Fibroblast of upper back skin (primary cell): ENCODE measurements at places on chromosomes 7 and 10.

DNA sequence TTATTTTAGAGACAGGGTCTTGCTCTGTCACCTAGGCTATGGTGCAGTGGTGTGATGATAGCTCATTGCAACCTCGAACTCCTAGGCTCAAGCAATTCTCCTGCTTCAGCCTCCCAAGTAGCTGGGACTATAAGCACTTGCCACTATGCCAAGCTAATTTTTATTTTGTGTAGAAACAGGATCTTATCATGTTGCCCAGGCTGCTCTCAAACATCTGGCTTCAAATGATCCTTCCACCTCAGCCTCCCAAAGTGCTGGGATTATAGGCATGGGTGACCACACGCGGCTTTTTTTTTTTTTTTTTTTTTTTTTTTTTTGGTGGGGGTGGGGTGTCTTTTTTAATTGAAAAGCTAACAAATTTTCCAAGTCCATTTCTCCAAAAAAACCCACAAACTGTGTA lies 18.4 kb downstream of the HPS6 start:
- DNase-seq: no peak

- DNase-seq: no peak
These were observed 484.4 kb downstream of the SORCS1 start for GRCh38 chr10:106680061-106680460.

- peak; percentile 22 for DNase-seq
These were observed 136.4 kb upstream of the ODAD2 start for GRCh38 chr10:28135258-28135657.

DNA sequence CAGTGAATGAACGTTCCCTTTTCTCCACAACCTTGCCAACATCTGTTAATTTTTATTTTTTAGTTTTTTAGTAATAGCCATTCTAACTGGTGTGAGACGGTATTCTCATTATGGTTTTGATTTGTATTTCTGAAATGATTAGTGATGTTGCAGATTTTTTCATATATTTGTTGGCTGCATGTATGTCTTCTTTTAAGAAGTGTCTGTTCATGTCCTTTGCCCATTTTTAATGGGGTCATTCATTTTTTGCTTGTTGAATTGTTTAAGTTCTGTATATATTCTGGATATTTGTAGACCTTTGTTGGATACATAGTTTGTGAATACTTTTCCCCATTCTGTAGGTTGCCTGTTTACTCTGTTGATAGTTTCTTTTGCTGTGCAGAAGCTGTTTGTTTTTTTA lies 73.9 kb upstream of the MSRB2 start:
- DNase-seq: no peak

- DNase-seq: peak; percentile 91
These were observed 67.7 kb downstream of the TACR2 start for GRCh38 chr10:69348816-69349541.

- peak; percentile 56 for DNase-seq
These were observed 225.9 kb downstream of the WDR11 start for GRCh38 chr10:121076776-121077715.

DNA sequence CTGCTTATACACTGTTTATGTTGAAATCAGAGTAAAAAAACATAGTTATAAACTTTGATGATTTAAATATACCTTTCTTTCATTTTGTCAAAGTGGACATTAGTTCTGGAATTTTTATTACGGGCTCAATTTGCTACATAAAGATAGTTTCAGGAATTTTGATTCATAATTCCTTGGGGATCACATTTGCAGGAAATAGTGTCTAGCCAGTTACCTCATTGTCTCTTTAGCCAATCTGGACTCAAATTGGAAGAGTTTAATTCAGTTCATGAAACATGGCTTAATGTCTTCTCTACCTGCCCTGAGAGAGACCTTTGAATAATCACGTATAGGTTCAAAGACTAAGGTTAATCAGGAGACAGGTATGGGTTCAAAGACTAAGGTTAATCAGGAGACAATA lies 262.6 kb downstream of the HGF start:
- DNase-seq: peak; percentile 51
